IPS-NIHi11 (cell line): ENCODE measurements at places on chromosomes 3 and 15.

- no peak for DNase-seq
Observed at GRCh38 chr3:45606991-45607712, 12.6 kb downstream of the LIMD1 start.

DNA sequence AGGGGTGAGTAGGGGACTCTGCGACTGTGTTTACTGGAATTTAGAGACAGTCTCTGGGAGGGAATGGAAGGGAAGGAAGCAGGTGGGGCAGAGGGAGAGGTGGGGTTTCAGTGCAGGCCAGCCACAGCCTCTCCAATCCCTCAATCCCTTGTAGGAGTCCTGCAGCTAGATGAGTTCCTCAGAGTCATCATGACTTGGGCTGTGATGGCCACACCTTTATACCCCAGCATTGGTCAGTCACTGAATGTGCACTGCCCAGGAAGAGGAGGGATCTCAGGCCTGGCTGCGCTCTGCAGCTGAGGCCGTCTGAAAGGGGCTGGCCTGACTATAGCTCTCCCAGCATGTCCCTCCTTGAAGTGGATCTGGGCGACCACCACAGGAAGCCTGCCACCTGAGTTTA lies 67.3 kb upstream of the GLCE start:
- DNase-seq: peak; percentile 53

- no peak for DNase-seq
Observed at GRCh38 chr3:24596626-24597025, 102.0 kb upstream of the THRB start.

DNA sequence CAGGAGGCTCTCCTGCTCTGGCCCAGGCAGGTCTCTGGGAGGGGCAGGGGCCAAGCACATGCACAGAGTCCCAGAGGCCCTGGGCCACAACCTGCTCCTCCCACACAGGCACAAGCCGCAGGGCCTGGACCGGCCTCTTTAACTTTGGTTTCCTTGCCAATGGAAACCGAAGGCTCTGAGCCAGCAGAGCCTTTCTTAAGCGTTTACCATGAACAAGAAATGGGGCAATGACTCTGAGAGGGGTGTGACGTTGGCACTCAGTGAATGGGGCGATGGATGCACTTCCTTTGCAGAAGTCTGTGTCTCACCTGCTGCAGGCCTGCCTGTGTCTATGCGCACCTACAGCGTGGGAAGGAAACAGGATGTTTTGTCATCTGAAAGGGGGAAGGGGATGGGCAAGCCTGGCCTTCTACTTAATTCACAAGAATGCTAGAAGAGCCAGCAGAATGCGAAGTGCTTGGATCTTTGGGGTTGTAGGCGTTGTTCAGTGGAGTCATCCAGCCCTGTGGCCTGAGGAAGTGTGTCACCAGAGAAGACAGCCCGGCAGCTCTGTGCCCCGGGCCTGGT lies 41.8 kb downstream of the IFT122 start:
- no peak for DNase-seq

DNA sequence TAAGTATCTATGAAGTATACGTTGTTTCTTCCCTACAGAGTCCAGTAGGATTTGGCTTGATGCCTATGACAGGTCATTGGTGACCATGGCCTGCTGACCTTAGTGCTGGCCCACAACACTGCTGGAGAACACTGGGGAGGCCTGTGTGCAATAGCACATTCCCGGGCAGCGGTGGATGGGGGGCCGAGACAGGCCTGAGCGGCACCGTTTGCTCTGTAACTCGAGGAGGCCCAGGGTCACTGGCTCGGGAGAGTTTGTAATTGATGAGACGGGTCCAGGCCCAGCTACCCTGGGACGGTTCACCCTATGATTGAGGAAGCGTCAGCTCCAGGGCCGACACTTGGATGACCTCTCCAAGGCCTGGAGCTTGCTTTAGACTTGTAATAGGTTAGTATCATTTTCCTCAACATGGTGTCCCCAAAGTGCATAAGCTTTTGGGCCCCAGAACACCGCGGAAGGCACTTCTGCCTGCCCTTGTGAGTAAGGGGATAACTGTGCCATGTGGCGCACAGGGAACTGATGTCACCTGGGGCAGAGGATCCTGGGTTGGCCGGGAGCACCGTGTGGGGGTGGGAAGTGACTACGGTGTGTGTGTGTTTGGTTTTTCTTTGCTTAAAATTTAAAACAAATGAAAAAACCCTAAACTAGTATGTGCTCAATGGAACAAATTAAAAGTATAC lies 12.0 kb downstream of the TRPM1 start:
- no peak for DNase-seq

- no peak for DNase-seq
Observed at GRCh38 chr3:168443965-168444364, 348.2 kb upstream of the GOLIM4 start.

- DNase-seq: no peak
Observed at GRCh38 chr3:44612678-44613077, 12.2 kb upstream of the ZNF197 start.

DNA sequence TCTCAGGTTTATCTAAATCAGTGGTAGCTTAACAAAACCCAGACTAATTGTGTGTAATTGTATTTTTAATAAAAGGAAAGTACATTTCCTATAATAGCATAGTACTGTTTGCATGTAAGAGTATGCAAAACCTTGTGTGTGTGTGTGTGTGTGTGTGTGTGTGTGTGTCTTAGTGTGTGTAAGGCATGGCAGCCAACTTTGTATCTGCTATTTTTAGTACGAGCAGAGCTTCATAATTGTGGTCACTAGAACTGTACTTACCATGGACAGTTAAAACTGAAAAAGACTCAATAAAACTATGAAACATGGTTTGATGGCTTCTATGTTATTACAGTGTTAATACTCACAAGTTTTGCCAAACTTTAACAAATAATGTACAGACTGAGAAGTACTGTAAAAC lies 6.2 kb downstream of the P2RY1 start:
- DNase-seq: no peak

GRCh38 chr3:129577925-129578786 lies 28.3 kb downstream of the PLXND1 start:
- DNase-seq: no peak

GRCh38 chr3:155941354-155941753 lies 70.9 kb downstream of the GMPS start:
- no peak for DNase-seq

GRCh38 chr3:44108481-44108880 lies 133.2 kb upstream of the TOPAZ1 start:
- no peak for DNase-seq

DNA sequence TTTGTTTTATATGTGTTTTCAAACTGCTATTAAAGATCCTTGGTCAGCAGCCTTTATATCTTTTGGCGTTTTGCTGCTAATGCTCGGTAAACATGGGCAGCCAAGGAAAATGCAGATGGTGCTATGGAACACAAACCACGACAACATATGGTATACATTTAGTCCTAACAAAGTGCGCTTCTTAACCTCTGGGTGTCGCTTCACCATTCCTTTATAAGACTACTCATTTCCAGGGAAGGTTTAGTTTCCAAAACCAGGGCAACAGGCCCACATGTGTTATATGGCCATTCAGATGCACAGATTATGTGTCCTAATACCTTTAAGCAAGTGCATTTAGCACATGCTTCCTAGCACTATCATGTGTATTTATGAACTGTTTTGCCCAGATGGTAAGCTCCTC lies 14.7 kb downstream of the SHOX2 start:
- DNase-seq: no peak
